ENCODE measurements at places on chromosomes 16 and 17.

GRCh38 chr16:81804134-81804610 is 25.1 kb downstream of the PLCG2 start:
- no peak for DNase-seq

- no peak for DNase-seq
Observed at GRCh38 chr16:22900863-22901262, 86.9 kb downstream of the HS3ST2 start.

GRCh38 chr17:55540414-55541091 is 29.3 kb upstream of the SMIM36 start:
- DNase-seq = no peak

DNA sequence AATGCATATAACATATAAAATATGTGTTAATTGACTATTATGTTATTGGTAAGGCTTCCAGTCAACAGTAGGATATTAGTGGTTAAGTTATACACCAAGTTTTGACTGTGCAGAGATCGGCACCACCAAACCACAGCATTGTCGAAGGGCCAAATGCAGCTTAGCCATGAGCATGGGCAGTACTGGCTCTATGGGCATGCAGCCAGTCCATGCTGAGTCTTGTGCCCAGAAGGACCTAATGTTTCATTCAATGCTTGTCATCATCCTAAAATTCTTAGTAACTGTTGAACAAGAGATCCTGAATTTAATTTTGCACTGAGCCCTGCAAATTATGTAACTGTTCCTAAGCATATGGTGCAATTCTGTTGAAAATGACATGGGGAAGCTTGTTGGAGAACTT is 233.4 kb upstream of the HS3ST3A1 start:
- DNase-seq = no peak

GRCh38 chr17:40510328-40510648 is 8.9 kb upstream of the TNS4 start:
- no peak for DNase-seq

- no peak for DNase-seq
Observed at GRCh38 chr16:55664786-55665407, 9.1 kb downstream of the SLC6A2 start.

DNA sequence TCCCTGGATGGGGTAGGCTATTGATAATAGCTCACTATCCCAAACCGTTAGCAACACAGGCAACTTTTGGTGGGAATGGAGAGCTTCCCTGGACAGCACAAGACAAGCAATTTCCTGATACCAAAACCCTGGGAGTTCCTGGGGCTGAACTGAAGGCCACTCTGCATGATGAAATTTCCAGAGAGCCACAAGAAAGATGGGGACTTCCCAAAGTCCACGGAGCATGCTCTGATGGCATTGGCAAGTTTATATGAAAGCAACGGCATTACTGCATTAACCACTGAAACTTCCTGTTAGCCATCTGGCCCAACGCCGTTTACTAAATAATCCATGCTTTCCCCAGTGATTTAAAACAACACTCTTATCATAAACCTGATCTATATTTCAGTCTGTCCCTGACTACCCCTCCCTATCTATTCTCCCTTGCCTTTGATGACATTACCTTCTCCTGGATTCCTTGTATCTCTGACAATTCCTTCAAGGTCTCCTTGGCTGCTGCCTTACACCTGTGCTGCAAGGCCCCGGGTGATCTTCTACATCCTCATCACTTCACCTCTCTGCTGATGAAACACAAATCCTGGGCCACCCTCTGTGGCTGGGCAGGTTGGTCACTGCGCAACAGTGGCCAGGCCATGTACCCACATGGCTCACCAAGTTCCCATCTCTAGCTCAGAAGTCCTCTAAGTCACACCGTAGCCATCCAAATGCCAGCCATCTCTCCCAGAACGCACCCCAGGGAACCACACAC is 108.5 kb upstream of the RCVRN start:
- DNase-seq = no peak

GRCh38 chr16:85162478-85163277 is 50.4 kb upstream of the CIBAR2 start:
- no peak for DNase-seq

DNA sequence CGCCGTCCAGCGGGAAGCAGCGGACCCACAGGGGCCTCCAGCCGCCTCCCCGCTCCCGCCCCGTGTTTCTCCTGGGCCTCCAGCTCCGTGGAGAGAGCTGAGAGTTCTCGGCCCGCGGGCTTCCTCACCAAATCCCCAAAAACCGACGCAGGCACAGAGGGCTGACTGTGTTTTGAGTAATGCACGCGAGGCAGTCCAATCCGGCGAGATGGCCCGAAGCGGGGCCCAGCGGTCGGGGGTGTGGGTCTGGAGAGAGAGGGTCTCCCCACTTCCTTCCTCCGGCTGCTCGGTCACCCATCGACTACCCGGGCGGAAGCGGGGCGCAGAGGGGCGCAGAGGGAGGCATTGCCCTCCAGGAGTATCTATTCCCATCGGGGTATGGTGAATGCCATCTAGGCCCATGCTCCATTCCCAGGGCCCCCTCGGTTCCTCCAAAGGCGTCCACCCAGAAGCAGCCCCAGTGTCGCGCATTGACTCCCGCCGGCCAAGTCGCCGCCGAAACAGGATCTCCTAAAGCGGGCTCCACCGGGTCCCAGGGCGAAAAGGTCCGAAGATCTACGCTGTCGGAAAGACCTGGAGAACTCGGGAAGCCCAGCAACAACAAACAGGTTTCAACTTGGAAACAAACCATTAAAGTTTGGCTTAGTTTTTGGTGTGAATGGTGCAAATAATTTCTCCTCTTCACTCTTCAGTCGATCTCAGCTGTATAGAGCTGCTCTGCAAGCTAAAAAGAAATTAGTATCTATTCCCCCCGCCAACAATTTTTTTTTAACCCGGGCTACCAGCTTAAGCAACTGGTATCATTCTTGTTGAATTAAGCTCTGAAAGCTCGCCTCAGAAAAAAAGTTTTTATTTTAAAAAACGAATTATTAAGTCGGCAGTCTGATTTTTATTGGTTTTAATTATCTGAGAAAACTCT is 19.2 kb upstream of the HOXB13 start:
- DNase-seq = no peak

DNA sequence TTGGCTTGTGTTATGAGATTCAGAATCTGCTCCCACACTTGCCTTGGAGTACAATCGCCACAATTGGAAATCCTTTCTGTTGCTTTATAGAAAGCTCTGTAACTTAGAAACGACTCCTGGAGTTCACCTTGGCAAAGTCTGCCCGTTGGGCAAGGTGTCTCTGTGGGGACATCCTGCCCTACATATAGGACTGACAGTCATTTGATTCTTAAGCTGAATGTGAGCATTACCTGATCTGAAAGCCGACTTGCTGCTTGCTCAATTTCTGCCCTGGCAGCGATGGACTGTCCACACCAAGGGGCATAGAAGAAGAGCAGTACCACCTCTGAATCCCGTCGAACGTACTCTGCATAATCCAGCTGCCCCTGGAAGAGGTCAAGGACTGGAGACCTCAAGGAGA is 6.9 kb downstream of the TXNDC11 start:
- DNase-seq = no peak

DNA sequence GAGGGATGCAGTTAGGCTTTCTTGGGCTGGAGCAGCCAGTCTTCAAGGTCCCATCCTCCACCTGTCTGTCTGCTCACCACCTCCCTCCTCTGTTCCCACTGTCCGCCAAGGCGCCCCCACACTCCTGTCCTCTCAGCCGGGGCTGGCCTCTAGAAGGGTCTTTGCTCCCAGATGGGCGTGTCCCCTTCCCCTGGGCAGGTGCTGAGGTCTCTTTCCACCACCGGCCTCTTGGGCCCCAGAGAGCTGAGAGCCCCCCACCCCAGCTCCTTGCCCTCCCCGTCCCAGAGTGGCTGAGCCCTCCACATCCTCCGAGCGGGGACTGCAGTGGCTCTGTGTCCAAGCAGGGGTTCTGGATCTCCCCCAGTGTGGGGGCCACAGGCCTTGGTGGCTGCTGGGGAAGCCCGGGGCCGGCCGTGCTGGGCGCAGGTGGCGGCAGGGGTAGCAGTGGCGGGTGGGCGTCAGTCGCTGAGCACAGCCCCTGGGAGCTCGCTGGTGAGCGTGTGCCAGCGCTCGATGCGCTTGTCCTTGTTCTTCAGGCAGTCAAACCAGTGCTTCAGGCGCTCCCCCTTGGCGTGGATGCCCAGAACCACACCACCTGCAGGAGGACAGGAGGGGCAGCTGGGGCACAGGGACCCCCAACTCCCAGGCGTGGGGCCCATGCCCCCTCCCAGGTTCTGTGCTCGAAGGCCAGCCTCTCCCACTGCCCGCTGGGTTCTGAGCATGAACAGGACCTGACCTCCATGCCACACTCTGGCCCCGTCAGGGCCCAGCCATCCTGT is 9.8 kb downstream of the SCGB1C2 start:
- no peak for DNase-seq

GRCh38 chr16:30459456-30459855 is 13.1 kb upstream of the ITGAL start:
- no peak for DNase-seq

GRCh38 chr17:17757391-17757791 is 76.1 kb downstream of the RAI1 start:
- no peak for DNase-seq

Measured in activated T-helper 1 cell treated with anti-CD3 and anti-CD28 coated beads, Interleukin-2, amount 50 U/mL, for 16 hours (primary cell).